ENCODE measurements at places on chromosomes 16 and 17.

GRCh38 chr17:81238815-81239713 lies at the start of the genes NDUFAF8 and TEPSIN:
Gene NDUFAF8 (plus strand): TSS chr17:81239318. CDS start chr17:81239364, 46 bp downstream.
Gene TEPSIN (minus strand): TSS chr17:81239055. CDS start chr17:81239033, 22 bp downstream.
- peak; percentile 87 for DNase-seq

- no peak for DNase-seq
These were observed 23.3 kb downstream of the MINK1 start for GRCh38 chr17:4856271-4856936.

- no peak for DNase-seq
These were observed 59.4 kb downstream of the EFCAB5 start for GRCh38 chr17:30000755-30001257.

- DNase-seq = no peak
These were observed 24.0 kb upstream of the CDC42EP4 start for GRCh38 chr17:73335591-73336407.

DNA sequence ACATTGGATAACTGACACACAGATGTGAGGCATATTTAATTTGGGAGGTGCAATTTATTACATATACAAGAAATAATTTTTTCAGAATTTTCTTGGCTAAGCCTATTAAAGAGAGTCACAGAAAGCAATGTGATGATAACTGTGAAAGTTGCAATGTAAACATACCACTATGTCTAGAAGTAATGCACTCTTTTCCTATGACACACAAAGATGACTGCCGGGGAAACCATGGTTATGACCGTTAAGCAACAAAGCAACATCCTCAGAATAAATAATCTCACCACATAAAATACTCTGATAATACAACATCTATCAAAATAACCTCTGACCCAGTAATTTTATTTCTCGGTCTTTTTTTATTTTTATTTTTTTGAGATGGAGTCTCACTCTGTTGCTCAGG lies 10.5 kb upstream of the QRICH2 start:
- no peak for DNase-seq

DNA sequence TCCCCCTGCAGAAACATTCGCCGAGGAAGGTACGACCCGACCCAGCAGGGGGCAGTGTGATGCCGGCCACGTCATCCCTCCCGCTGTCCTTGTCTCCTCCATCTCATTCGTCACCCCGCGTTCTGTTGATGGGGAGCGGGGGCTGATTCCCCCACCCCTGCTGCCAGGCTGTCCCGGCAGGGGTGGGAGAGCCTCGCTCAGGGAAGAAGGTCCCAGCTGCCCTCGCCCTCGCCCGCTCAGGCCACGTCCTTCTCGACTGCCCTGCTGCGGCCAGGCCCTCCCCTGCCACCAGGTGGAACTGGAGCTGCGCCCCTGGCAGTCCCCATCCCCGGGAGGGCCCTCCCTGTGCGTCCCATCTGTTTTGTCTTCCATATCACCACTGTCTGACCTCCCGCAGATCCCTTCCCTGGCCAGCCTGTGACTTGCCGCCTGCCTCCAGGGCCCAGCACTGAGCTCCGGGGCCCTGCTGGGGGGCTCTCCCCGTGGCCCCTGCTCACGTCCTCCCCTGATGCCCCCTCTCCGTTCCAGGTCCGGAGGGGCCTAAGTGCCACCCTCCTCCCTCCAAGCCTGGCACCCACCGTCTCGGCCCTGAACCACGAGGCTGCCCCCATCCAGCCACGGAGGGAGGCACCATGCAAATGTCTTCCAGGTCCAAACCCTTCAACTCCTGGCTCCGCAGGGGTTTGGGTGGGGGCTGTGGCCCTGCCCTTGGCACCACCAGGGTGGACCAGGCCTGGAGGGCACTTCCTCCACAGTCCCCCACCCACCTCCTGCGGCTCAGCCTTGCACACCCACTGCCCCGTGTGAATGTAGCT lies 20.6 kb downstream of the ADAM11 start:
- no peak for DNase-seq

DNA sequence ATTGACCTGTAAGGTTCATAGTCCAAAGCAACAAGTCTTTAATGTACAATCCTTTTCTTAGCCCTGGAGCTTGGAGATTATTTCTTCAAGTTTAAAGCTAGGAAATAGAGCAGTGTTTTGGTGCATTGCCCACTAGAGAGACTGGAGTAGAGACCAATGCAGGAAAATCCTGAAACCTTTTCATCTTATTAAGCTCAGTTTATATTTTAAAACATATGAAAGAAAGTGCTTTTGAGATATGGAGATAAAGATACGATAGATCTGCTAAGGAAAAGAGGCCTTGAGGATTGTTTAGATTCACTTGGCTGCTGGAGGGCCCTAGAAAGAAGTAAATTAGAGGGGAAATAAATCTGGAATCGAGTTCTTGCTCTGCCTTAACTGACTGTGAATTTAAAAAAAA lies 212.0 kb downstream of the GRIN2A start:
- DNase-seq = no peak

DNA sequence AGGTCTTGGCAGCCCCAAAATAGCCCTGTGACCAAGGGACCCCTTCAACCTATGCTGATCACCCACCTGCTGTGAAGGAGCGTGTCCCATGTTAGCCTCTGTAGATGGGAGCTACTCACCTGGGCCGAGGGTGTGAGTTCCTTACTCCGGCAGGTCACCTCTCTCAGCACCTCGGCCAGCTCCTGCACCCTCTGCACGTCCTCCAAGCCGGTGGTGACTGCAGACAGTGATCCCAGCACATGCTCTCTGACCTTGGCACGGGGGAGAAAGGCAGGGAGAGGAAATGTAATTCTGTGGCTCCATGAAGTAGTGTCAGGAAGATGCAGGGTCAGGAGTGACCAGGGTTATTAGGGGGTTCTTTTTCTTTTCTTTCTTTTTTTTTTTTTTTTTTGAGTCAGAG lies 67.7 kb upstream of the BCO1 start:
- no peak for DNase-seq

DNA sequence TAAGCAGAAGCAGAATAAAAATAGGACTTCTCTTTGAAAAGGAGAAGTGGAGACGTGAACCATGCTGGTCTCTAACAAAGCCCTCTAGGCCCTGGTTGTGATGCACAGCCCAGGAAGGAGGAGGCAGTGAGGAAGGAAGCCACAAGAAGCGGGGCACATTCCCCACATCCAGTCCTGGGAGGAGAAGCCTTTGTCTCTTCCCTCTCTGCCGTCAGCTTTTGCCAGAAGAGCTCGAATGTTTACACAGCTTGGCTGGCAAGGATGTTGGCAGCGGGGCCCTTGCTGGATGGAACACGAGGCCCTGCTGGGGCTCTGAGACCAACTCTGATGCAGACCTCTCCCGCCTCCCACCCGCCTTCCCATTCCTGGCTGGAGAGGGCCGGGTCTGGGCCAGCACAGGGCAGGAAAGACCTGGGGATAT lies 91.3 kb downstream of the MAF start:
- no peak for DNase-seq

DNA sequence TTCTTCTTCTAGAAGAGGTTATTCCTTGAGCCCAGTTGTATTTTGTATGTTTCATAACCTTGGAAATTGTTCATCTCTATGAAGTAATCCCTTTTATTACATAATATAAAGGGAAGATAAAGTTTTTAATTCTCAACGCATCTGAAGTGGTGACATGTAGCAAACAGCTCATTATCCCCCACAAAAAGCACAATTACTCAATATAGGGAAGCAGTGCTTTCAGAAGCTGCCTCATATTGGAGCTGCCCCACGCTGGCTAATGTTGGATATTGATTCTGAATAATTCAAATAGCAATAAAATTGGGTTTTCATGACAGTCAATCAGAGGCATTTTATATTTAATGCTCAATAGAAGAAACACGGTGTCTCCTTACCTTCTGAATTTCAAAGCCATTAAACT lies 604.3 kb upstream of the RBFOX1 start:
- DNase-seq = no peak

GRCh38 chr16:24013864-24014645 lies 178.3 kb downstream of the PRKCB start:
- DNase-seq = peak; percentile 33

- DNase-seq = no peak
These were observed 80.4 kb downstream of the C16orf78 start for GRCh38 chr16:49453983-49454382.

DNA sequence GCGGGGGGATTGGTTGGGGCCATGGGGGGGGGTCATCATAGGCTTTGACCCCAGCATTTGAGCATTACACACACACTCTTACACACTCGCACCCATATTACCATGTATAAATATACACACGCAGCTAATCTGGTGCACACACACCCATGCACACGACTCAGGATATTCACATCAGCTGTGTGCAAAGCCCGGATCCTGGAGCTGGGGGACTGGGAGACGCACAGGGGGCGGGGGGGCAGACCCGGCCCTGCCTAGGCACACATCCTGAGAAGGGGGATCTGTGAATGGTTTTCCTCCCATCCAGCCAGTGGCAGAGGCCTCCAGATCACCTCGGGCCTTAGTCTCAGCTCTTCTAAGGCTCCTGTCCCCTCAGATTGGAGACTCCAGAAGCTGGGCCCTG lies 5.6 kb downstream of the ASGR2 start:
- DNase-seq = no peak

DNA sequence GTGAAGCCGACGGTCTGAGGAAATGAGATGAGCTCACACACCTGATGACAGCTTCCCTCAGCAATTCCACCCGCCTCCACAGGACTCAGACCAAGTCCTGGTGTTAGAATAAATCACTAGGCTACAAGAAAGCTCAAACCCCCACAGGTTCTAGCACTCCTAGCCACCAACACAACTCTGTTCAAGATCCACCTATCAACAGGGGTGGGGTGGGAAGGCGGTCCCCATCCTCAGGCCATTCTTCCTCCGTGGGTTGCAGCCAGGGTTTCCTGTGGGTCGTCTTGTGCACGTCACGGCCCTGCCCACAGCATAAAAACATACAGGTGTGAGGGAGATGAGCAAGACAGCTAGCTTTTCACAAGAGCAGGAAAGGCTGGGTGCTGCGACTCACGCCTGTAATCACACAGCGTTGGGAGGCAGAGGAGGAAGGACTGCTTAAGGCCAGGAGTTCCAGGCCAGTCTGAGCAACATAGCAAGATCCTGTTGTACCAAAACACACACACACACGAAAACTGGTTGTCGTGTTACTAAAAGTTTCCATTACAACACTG lies 81.1 kb downstream of the ANKRD11 start:
- DNase-seq = no peak

- DNase-seq = no peak
These were observed 4.0 kb upstream of the SCRN2 start for GRCh38 chr17:47844814-47845715.

- no peak for DNase-seq
These were observed 410.6 kb downstream of the ZFHX3 start for GRCh38 chr16:72637306-72637705.

GRCh38 chr16:48525201-48526057 lies 84.6 kb downstream of the N4BP1 start:
- DNase-seq = no peak

DNA sequence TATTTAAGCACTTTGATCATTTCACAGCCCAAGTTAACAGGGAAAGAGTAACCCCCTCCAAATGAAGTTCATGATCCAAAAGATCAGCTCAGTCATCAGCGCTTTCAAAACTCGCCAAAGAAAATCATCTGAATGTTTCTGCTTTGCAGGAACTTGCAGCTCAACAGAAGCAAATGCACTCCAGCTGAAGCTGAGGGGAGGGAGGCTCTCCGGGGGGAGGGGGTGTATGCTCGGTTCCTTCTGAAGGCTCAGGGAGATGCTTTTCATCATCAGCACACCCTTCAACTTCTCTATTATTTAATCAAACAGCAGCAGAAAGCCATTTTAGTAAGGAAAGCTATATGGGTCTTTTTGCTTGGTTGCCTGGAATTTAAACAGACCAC lies 24.4 kb upstream of the ERN1 start:
- no peak for DNase-seq

GRCh38 chr16:22635357-22635761 lies 124.7 kb downstream of the NPIPB5 start:
- DNase-seq = no peak

- no peak for DNase-seq
These were observed 19.1 kb downstream of the TRARG1 start for GRCh38 chr17:1298606-1299005.

- no peak for DNase-seq
These were observed at the start of gene TNFRSF17 for GRCh38 chr16:11964761-11965551. Gene TNFRSF17 (plus strand): TSS chr16:11965210. CDS start chr16:11965325, 115 bp downstream.

- no peak for DNase-seq
These were observed 17.4 kb downstream of the SALL1 start for GRCh38 chr16:51133688-51134087.

GRCh38 chr16:11915644-11916523 lies at the start of gene GSPT1:
Gene GSPT1 (minus strand): TSS chr16:11915956. CDS start chr16:11915720, 236 bp downstream.
- DNase-seq = peak; percentile 97

- no peak for DNase-seq
These were observed 3.9 kb downstream of the ABAT start for GRCh38 chr16:8678068-8678927.

DNA sequence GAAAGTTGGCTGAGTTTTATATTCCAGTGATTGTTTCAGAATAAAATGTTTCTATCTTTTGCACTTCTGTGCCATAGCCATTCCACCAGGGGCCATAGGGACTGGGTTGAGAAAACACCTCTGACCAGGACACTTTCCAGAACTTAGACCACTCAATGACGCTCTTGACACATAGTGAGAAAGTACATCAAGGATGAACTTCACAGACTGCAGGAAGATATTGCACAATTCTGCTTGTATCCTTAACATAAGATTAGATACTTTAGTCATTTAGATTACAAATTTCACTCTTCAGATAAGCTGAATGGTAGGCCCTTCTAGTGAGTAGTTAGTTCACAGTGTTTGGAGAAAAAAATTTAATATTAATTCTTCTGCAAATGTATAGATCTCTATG lies 13.0 kb upstream of the MPHOSPH6 start:
- no peak for DNase-seq

DNA sequence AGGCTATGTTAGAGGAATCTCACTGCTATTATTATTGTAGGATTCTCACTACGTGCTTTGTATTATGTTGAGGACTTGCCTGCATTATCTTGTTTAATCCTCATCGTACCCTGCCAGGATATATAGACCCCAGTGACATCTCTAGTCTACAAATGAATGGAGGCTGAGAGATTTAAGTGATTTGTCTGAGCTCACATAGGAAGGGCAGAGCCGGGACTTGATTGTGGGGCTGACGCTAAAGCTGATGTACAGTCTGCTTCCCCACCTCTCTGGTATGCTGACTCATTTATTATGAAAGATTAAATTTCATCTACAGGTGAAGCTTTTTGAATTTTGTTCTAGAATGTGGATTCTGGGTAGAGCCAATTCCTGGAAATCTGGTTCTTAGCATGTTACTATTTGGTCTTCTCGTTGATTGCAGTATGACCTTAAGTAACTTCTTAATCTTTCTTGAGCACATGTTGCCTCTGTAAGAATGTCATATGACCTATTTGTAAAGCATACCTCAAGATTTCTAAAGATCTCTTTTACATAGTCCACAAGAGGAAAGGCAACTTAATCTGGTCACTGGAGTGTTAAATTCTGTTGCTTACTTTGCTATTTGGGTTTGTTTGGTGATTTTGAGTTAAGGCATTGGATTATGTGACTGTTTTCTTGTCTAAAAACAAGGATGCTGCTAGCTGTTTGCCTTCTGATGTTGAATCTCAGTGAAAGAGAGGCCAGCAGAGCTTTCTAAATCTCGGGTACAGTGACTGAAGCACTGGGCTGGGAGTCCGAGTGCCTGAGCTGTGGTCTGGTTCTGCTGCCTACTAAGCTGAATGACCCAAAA lies 12.4 kb downstream of the METTL9 start:
- DNase-seq = no peak

All from esophagus squamous epithelium (tissue), 5 donors.